ENCODE measurements at places on chromosomes 11 and 22.

GRCh38 chr11:3962406-3962840 lies 107.0 kb downstream of the STIM1 start:
- no peak for DNase-seq

- no peak for DNase-seq
Observed at GRCh38 chr22:16917144-16918003, 90.6 kb downstream of the GAB4 start.

DNA sequence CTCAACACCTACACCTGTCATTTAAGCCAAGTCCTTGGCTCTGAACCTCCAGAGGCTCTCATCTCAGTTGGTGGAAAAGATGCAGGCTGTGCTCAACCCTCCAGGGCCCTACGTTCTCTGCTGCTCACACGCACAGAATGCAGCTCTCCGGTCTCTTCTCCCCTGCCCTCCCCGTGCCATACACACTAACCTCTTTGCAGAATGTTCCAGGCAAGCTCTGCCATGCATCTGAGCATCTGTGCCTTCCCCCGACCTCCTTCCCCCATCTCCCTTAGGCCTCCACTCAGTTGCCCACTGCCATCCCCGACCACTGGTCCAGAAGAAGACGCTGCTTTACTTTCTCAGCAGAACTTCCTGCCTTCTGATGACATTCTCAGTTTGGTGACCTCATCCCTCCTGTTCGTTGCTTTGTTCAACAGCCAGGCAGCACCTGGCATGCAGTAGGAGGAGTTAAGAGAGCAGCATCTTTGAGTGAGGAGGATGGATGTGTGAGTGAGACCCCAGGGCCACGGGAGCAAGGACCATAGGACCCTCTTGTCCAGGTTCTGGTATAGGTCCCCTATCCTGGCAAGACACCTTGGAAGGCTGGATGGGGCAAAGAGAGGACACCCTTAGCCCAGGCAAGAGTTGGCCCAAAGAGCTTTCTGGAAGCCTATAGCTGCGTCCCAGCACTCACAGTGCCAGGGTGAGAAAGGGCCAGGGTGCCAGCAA lies 598.0 kb downstream of the BRD1 start:
- DNase-seq = no peak

DNA sequence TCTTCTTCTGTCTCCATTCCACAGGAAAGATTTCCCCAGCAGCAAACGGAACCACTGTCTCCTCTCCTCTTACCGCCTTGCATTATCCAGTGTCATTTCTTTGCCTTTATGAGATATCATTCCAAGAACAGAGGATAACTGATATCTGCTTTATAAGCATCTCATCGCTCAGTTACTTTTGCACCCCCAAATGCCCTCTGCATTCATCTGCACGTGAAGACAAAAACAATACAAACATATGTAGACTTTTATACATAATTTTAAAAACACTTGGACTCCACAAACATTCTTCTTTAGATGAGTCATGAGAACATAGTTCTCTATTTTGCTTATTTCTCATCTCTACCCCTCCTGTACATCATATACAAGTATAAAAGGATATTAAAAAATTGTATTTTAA lies 512 bp upstream of the OR51T1 start:
- DNase-seq = no peak

DNA sequence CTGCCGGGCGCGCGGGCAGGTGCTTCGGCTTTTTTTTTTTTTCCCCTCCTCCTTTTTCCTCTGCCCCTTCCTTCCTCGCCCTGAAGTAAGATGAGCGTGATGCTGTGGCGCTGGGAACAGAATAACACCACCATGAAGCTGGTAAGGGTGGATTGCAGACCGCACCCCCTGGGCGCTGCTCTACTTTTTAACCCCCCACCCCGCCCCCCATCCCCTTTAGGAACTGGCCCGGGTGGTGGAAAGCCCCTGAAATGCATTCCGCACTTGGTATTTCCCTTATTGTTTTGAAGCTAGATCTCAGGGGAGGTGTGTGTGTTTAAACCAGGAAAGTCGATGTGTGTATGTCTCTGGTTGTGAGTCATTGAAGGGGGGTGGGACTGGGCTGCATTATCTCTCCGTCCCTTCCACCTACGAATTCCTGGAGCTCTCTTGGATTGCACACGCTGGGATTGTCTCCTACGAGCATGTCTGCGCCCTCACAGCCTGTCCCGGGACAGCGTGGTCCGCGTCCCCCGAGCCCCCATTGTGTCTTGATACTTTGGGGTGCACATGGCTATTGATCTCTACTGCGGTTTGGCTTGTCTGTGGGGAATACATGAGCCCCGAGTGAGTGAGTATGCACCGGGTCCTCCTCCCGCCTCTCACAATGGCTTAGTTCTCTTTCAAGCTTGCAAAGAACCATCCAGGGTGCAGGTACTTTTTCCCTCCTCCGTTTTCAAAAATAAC lies 64.9 kb downstream of the NAV2 start:
- DNase-seq = no peak

- no peak for DNase-seq
Observed at GRCh38 chr11:86623041-86623621, 49.3 kb downstream of the ME3 start.

DNA sequence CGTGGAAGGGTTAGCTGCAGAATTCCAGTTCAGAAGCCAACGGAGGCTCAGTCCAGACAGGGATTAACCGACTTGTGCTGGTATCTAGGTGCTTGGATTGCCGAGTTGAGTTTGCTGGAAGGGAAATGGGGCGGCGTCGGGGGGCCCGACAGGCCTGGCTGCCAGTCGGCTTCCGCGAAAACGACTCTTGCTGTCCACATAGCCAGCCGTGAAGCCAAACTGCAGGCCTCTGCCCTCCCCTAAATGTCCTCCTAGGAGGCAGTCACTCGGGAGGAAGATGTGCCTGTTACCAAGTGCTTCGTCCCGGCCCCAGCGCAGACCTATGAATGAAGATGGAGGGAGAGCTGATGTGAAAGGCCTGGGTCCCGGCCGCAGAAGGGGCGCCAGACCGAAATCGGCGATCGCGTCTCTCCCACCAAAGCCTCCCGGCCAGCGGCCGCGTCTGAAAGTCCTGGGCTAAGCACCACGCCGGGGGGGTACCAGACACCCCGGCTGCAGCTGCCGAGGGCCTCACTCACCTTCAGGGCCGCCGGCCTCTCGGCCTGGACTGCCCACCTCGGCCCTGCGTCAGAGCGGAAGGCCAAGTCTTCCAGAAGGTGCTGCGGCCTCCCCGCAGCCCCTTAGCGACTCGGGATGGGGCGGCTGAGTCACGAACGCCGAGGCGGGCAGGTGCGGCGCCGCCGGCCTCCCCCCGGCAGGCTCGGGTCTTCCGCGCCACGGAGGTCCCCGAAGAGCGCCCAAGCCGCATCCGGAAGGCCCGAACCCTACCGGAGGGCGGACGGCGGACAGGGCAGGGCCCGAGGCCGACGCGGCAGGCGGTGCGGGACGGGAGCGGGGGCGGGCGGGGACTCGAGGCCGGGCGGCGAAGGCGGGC lies 7.5 kb downstream of the DPAGT1 start:
- DNase-seq = no peak

DNA sequence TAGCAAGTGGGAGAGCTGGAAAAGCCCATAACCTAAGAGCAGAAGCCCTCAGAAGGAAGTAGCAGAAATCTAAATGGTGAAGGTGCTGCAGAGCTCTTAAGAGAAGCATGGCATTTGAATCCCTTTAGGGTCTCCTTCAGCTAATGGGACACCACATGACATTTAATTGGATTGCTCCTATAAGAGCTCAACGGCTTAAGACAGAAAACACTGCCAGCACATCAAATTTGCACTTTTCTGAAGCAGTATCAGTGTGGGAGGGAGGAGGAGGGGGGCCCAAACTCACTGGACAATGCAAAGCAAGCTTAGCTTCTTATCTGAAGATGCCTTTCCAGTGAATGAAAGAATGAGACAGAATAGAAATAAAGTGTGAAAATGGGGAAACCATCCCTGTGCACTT lies 287.9 kb upstream of the MTNR1B start:
- no peak for DNase-seq

DNA sequence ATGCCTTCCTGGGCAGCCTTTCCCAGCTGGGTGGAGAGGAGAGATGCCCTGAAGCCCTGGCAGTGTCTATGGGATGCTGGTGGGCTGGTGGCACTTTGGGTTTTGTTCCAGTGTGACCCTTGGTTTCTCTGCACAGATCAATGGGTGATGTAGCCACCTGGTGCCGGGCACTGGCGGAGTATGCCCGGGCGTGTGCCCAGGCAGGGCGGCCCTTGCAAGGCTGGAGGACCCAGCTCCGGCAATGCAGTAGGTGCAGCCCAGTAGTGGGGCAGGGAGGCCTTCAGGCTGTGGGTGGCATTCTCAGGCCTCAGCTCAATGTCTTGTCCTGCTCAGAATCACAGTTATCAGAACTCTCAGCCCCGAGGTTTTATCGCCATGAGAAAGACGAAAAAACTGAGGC lies 11.9 kb downstream of the OTOG start:
- no peak for DNase-seq

- no peak for DNase-seq
Observed at GRCh38 chr11:3231851-3232744, at the start of gene MRGPRE. Gene MRGPRE (minus strand): TSS chr11:3232417. CDS start chr11:3228799, 3,618 bp downstream.

DNA sequence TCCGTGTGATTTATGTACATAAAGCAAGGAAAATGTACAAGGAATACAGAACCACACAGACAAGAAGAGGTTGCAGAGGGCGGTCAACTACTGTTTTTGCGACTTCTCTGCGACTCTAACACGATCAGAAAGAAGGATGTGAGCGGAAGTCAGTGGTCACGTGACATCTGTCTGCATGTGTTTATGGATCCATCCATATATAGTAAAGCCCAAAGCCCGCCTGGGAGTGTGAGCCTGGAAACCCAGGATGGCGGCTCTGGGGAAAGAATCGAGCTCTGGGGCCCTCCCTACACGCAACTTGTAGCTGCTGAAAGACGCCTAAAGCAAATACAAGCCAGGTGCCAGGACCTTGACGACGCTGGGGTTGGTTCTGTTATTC lies 8.8 kb downstream of the OSBPL5 start:
- DNase-seq = no peak

- no peak for DNase-seq
Observed at GRCh38 chr22:20637750-20638506, 130.5 kb downstream of the MED15 start.

GRCh38 chr22:38724926-38725571 lies 19.3 kb downstream of the GTPBP1 start:
- no peak for DNase-seq

GRCh38 chr11:47270331-47271271 lies 668 bp downstream of the MADD start:
- no peak for DNase-seq
